ENCODE measurements at places on chromosomes 4 and X. TPM values are rescaled to one million over a fixed set of nuclear protein-coding genes. Genes with fewer than 3 reads are reported as not detected.

The STAG2 gene
- total RNA-seq, result 62.1 TPM

The MAGEA11 gene
- total RNA-seq, result not detected

The SMIM14 gene
- total RNA-seq, result 25.6 TPM

The RAB41 gene
- not detected for total RNA-seq

The GRK4 gene
- total RNA-seq, result 4.8 TPM

The PNCK gene
- 6.7 TPM for total RNA-seq

- no peak for DNase-seq
These were observed 570.4 kb upstream of the GALNTL6 start for GRCh38 chr4:171242831-171243230.

DNA sequence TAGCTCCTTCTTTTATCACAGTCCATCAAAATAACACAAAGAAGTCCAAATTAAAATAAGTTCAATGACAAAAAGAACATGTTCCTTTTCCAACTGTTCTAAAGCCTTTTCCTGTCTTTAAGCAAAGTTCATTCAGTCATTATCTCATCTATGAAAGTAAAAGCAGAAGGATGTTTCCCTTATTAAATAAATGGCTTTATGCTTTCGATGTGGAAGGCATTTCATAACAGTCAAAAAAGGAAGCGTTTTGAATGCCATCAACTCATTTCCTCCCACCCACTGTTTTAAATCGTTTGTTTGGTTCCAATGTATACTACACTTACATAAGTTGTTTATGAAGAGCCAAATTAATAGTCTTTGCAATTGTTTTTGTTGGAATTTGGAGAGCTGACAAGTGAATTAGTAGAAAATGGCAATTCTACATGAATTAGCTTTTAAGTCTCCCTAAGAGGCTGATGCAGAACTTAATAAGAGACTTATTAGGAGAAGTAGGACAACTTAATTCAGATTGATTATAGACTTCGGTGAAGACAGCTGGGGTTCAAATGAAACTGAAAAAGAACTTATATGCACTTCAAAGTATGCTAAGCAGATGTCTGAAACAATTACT is 392.6 kb upstream of the FTHL17 start:
- no peak for DNase-seq

- no peak for DNase-seq
These were observed 1.1 kb downstream of the PJA1 start for GRCh38 chrX:69163936-69164741.

- no peak for DNase-seq
These were observed 456.6 kb downstream of the MAGEB5 start for GRCh38 chrX:26672571-26672970.

DNA sequence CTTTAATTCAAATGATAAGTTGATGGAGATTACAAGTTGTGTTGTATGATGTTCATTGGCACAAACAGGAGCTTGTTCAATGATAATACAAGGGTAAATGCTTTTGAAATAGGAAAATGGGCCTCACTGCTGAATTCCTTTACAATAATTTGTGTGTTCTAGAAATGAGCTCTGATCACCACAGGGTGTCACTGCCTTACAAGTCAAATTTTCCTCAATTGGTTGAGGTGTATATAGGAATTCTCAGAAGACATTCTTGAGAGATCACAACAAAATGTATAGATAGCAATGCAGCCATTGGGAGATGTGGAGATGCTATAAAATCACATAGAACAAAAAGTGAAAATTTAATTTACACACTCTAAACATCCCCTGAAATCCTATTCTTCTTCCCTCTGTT is 49.6 kb downstream of the KLF8 start:
- no peak for DNase-seq

- DNase-seq, result peak; percentile 89
These were observed 97.7 kb downstream of the ARHGAP10 start for GRCh38 chr4:147829401-147830101.

DNA sequence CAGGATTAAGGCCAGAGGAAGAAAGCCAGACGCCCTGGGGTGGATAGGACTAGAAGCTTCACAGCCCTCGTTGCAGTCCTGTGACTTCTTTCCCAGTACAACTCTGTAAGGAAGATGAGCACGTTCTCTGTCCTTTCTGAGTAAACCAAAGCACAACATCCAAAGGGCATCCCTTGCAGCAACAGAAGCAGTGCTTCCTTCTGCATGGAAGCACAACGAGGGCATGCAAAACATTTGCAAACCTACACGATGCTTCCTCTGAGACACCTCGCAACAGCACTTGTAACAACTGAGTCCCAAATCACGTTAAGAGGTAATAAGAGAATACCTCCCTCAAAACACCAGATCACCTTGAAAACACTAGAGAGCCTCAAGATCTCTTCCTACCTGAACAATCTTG is 335.7 kb upstream of the RASGEF1B start:
- DNase-seq, result no peak

DNA sequence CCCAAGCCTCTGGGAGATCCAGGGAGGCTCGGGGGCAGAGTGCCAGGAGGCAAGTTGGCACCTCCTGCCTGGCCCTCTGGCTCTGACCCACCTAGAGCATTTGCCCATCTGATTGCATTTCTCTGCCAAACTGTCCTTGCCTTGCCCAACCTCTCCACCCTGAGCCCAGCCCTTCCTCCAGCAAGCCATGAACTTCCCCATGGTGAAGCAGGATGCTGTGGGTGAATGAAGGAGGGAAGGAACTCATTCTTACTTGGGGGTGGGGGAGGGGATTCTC is 9.3 kb upstream of the CNGA2 start:
- peak; percentile 25 for DNase-seq

DNA sequence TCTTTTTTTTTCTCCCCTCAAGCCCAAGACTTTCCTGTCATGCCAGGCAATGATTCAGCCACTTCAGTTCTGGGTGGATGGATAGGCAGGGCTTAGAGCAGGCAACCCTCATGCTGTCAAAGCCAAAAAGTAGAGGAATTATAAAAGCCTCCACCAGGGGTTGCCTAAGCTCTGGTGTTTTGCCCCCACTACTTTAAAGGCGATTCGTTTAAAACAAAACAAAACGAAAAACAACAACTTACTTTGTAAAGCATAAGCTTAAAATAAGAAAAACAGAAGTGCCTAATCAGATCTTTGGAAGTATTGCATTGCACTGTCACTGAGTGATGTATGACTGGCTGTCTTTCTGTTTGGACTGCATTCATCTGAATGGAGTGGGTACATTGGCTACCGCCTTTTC is 5.3 kb upstream of the IDS start:
- no peak for DNase-seq

DNA sequence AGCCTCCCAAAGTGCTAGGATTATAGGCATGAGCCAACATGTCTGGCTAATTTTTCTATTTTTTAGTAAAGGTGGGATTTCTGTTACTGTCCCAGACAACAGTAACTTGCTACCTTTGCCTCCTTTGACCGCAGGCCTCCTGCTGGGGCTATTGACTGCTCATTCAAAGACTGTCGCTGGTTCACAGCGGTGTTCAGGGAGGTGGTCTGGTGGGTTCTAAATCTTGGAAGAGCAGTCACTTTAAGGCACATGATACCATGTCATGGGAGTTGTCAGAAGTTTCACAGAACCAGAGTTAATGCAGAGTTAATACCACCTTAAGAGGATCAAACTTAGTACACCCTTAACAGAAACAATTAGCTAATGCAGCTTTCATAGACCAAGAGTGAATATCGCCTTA is 3.8 kb downstream of the ASMT start:
- no peak for DNase-seq

DNA sequence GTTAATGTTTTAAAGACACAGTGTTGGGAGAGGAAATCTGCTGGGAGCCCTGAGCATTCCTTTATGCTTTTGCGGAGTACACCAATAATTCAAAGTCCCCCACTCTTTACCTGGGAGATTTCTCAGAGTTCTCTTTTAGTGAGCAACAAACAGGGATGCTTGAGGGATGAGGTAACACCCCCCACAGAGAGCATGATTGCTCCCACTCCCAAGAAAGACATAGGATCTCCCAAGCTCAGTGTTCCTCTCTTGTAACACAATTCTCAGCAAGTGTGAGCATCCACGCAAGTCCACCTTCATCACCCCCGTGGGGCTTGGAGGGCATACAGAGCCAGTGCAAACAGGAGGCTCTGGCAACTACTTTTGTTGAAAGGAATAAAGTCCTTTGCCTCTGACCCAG is 36.1 kb downstream of the GSPT2 start:
- DNase-seq, result no peak

DNA sequence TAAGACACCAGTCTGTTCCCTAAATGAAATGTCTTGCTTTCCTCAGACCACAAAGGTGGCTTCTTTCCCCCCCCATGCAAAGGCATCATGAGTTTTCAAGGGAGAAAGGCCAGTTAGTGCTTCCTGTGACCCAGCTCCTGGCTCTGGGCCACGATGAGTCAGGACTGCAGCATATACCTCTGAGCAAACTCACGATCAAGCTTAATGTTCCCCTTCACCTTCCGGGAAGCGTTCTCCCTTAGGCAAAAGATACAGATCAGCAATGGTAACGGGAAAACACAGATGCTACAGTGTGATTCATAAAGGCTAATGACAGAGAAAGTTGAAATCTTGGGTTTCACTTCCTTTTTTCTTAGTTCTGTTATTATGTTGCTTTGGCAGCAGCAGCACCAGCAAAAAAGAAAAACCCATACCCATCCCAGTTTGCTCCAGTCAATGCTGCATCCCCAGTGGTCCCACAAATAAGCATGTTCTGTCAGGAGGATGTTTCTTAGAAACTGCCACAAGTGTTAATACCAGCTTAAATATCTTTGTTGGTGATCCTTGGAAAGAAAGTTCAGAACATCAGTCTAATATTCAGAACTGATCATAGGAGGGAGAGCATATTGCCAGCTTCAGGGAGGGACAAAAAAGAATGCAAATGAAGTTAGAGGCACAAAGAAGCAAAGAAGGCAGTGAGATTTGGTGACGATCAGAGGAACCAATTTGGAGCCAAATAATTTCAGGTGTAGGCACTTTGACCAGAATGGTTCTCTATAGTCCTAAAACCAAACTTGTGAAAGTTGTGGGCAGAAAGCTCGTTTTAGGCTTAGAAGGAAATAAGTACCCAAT is 41.2 kb downstream of the LONRF3 start:
- peak; percentile 24 for DNase-seq

- DNase-seq, result no peak
These were observed 8.7 kb downstream of the LIMCH1 start for GRCh38 chr4:41546638-41547037.
